ENCODE measurements at places on chromosomes 1 and 21. TPM values are rescaled to one million over a fixed set of nuclear protein-coding genes. Genes with fewer than 3 reads are reported as not detected.

SEMA4A gene
- 0.52 TPM for total RNA-seq

ELF3 gene
- under 0.01 TPM for total RNA-seq

PRELP gene
- total RNA-seq, result not detected

GBP1 gene
- total RNA-seq, result 3.4 TPM

RNF186 gene
- not detected for total RNA-seq
